ENCODE measurements at places on chromosomes 5 and 9.

- no peak for DNase-seq
These were observed 64.6 kb downstream of the RGS3 start for GRCh38 chr9:113528088-113528487.

GRCh38 chr9:136662656-136663581 is at the start of gene EGFL7:
EGFL7 (plus strand) TSS chr9:136662916; CDS start chr9:136668283, 5,367 bp downstream.
- no peak for DNase-seq

- no peak for DNase-seq
These were observed 40.1 kb downstream of the MACIR start for GRCh38 chr5:103298607-103299188.

DNA sequence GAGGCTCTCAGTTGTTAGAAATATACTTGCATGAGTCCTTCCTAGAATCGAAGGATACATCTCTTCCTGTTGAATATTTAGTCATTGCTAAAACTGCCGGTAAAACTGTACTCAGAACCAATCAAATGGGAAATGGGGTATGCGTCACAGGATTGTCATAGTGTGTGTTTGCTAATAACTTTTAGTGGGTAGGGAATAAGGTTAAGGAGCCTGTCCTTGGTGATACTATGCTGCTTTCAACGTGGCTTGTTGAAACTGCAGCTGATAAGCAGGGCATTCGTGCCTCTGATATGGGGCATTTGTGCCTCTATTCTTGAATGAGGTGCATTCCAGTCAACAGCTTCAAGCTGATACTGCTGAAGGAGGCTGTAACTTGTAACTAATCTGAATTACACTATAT is 26.6 kb downstream of the HABP4 start:
- peak; percentile 46 for DNase-seq

DNA sequence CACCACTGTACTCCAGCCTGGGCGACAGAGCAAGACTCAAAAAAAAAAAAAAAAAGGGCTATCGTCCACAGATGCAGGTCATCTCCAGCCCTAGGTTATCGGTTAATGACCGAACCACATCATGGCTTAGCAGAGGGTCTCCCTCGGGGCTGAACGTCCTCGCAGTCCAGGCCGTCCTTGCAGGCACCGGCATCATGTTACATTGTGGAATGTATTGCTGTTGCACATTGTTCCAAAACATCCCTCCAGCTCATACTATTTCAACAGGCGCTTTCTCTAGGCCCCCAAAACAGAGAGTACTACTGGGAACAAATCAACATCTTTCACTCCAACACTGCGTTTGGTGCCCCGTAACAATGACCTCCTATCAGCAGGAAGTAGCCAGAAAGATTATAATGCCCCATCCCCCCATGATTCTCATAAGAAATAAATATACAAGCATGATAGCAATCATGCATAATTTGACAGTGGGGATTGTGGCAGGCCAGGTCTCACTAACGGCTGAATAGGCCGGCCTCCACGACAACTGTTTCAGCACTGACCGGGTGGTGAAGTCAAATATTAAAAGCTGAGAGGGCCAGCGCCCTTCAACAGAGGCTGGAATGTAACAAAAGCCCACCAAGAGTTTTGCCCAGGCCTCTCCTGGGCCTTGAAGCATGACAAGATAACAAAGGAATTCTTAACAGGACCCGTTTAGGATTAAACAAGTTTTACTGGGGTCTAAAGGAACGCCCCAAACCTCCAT is 1.1 kb upstream of the LCN9 start:
- DNase-seq: no peak

DNA sequence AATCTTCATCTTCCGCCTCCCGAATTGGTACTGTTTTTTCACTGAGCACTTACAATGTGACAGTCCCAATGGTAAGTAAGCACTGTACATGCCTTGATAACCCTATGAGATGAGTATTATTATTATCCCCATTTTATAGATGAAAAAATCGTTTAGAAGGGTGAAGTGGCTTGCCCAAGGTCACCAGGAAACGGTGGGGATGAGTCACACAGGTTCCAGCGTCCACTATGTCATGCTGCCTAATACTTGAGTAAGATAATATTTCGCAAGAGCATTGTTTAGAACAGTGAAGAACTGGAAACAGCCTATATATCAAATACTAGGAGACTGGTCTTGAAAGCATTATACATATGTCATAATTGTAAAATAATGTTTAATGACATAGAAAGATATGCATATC is 12.9 kb downstream of the HAND1 start:
- DNase-seq: no peak
